NCI-H1417 treated with DMSO at 0.1 percent for 48 hours (cell line): ENCODE measurements at places on chromosomes 1 and 21.

- no peak for DNase-seq
These were observed 4.8 kb downstream of the ARPC5 start for GRCh38 chr1:183630748-183631147.

DNA sequence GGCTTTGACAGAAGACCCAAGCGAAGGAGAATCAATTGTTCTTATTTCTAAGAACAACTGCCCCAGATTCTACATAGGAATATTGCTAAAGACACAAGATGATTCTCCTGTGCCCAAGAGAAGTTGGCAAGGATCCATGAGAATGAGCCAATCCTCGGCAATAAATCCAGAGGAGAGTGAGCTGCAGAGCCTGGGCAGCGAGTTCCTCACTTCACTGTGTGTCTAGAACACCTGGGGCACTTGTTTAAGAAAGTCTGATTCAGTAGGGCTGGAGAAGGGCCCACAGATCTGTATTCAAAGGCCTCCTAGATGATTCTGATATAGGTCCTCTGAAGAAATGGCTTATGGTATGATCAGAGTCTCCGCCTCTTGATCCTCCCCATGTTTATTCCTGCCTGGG is 31.8 kb downstream of the GADD45A start:
- DNase-seq: no peak

- DNase-seq: no peak
These were observed 224.9 kb upstream of the FGGY start for GRCh38 chr1:59071876-59072582.

DNA sequence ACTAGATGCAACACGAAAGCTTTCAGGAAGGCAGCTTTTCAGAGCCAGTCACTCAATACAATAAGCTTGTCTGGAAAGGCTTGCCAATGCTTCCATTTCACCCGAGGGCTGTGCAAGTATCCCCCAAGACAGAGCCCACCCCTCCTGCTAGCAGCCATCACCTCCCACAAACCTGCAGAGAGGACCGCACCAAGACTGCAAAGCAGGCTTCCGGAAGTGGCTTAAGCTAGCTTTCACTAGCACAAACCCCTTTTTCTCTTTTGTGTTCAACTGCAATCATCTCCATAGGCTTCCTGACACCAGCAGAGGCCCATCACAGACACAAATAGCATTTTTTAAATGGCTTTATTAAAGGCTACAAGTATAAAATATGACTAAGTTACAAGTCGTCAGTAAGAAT is 31.5 kb downstream of the C1orf198 start:
- DNase-seq: no peak

DNA sequence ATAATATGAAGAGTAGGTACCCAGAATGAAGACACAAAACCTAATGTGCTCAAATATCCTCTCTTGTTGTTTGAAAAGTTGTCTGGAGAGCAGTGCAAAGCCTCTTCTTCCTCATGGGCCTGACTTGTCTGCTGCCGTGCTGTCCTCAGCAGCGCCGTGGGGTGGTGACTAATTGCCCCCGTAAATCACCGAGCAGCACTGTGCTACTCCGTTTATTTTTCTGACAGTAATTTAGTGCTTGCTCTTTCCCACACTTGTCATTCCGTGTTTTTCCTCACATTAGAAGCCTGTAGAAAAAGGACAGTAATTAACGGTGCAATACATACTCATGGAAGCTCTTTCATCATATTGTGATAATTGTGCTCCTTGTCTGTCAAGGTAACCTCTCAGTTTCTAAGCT is 114.8 kb upstream of the BARHL2 start:
- peak; percentile 87 for DNase-seq

DNA sequence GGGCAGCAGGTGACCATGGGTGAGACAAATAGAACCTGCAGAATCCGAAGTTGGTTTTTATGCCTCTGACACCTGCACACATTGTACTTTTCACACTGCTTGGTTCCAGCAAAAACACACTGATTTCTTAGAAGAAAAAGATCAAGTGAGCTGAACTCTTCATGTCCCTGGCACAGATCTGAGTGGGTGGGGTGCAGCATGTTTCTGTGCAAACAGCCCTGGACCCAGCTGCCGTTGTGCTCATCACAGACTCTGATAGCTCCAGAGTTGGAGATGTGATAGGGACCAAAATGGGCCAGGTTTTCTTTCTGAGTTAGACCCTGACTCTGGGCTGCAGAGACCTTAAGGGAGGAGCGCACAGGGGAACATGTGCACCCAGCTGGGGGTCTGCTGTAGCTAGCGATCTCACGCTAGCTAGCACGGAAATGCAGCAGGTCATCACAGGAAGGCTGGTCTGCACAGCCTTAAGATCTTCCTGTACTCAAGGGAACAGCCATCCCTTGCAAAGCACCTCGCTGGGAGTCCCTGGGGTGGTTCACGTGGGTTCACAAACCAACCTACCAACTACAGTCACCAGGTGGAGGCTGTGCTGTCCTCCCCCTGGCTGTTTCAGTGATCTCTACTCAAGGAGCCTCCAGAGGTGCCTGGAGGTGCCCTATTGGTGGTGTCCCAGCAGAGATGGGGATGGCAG is 291.1 kb downstream of the PTPRU start:
- no peak for DNase-seq

GRCh38 chr1:70075761-70076160 is 129.6 kb downstream of the LRRC40 start:
- DNase-seq: no peak

GRCh38 chr1:203649999-203650836 is 23.6 kb downstream of the ATP2B4 start:
- DNase-seq: peak; percentile 27

- no peak for DNase-seq
These were observed 243.0 kb downstream of the TRABD2B start for GRCh38 chr1:47754221-47754620.

GRCh38 chr1:244802041-244802440 is 33.4 kb upstream of the COX20 start:
- DNase-seq: no peak

- DNase-seq: no peak
These were observed 38.9 kb downstream of the WARS2 start for GRCh38 chr1:119101563-119101962.

DNA sequence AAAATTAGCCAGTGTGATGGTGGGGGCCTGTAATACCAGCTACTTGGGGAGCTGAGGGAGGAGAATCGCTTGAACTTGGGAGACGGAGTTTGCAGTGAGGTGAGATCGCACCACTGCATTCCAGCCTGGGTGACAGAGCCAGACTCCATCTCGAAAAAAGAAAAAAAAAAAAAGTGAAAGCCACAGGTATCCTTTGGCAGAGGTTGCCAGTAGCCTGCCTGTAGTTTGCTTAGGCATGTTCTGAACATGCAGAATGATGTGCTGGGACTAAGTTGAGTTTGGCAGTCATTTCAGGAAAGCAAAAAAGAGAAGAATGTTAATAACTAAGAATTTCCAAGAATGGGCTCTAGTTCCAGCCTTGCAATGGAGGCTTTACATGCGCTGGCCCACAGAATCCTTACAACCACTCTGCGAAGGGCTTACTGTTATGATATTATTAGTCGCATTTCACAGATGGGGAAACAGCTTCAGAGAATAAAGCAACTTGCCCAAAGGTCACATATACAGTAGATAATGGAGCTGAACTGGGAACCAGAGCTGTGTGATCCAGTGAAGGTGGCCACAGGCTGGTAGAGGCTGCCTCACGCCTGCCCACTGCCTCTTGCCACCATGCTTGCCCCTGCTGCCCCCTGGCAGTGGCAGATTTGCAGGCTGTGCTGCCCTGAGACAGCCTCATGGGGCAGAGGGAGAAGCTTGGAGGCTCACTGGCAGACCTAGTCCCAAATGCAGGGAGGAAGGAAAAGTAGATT is 66.5 kb upstream of the LYST start:
- DNase-seq: no peak

DNA sequence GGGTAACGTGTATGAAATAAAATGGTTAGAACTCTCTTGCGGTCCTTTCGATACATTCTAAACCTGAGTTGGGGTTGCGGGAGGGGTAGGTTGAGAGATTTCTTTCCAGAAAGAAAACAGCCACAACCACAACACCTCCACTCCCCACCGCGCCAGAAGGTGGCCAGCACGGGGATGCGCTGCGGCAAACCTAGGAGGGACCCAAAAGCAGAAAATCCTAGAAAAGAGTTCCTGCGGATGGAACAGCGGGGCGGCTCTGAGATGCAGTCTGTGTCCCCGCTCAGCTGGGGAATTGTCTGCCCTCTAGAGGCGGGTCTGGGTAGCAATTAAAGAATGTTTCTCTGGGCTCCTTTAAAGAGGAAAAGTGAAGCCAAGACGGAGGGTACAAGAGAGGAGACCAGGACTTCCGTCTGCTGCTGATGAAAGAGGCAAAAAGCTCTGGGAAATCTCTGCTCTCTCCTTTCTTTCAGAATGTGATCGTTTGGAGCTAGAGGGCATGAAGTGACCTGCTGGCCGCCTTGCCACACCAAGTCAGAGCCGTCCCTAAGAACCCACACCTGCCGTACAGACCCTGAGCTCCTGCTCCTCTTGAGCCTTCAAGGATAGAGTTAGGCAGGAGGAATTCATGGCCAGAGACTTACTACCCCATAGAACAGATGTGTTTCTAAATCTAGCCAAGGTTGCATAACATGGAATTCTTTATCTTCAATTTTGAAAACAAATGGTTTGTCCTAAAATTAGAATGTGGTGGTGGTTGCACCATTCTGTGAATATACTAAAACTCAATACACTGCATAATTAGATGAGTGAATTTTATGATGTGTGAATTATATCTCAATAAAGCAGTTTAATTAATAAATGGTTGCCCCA is 46.5 kb upstream of the COA6 start:
- DNase-seq: no peak

GRCh38 chr1:188050250-188050649 is 1221.5 kb downstream of the PLA2G4A start:
- DNase-seq: no peak
